Effector CD4-positive, alpha-beta T cell (primary cell): ENCODE measurements at places on chromosomes 5 and 9.

- no peak for DNase-seq
Observed at GRCh38 chr5:72633649-72634048, 126.4 kb upstream of the ZNF366 start.

DNA sequence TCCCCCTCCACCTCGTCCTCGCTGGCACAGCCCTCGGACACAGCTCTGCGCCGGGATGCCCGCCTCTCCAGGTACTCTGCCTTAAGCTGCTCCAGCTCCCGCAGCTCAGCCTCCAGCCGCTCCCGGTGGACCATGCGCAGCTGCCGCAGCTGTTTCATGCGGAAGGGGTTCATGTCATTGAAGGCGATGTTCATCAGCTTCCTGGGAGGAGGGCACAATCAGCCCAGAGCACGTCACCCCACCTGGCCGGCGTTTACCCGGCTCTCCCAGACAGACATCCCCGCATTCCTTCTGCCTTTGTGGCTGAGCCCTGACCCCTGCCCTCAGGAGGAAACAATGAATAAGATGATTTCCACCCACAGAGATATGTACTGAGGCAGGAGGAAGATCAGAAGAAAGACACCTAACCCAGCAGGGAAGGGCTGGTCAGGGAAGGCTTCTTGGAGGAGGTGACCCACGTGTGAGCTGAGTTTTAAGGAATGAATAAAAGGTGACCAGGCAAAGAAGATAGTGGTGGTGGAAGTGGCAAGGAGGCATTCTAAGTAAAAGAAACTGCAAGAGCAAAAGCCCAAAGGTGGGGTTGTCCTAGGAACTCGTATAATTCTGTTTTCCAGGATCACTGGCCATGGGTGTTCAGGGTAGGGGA is 7.1 kb upstream of the CORO2A start:
- no peak for DNase-seq

GRCh38 chr9:81686614-81687520 is 2.5 kb downstream of the TLE1 start:
- DNase-seq = no peak

DNA sequence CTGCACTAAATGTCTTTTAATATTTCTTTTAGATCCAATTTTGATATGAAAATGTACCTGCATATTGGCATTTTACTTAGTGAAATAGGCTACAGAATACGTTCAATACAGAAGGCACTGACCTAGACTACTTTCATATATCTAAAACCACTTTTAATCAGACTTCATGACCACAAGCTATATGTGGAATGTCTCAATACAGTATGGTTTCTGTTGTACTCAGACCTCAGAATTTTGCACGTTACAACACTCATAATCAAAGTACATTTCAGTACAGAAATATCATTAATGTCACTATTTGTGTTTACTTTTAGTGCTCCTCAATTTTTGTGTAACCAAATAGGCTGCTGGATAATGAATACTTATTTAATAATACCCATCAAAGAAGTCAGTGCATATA is 74.8 kb downstream of the MEF2C start:
- DNase-seq = no peak

GRCh38 chr9:84731696-84732095 is 62.2 kb downstream of the NTRK2 start:
- DNase-seq = no peak

GRCh38 chr5:149845601-149846000 is 99.0 kb downstream of the PDE6A start:
- no peak for DNase-seq

- DNase-seq = no peak
Observed at GRCh38 chr5:317086-317811, 4.3 kb upstream of the AHRR start.

DNA sequence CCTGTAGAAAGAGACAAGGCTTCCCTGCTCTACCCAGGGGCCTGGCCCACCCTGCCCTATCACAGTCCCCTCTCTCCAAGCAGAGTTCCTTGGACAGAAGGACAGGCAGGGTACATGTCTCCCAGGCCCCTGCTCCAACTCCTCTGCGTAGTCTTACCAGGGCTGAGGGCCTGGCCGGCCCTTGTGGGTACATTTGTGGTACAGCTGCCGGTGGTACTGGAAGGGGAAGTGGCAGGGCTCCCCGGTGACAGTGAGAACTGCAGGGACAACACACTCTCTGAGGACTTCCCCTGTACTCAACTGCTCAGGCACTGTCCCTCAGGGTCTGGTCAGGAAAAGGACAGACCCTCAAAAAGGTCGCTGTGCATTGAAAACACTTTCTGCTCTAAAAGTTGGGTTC is 3.6 kb downstream of the F12 start:
- no peak for DNase-seq

DNA sequence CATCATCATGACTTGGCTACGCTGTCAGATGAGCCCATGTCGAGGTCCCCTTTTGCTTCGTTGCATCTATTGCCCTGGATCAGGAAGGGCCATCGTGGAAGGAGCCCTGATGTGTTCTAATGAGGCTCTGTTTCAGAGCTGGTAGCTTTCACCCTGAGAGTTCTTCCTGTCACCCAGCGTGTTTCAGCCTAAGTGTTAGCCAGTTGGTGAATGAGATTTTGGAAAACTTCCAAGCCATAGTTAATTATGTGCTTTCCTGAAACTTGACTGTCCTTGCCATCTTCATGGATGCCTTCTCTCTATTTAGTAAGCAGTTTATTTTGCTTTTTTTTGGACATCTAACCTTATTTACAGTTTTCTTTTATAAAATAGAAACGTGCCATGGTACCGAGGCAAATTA is 1695.4 kb upstream of the WWC1 start:
- no peak for DNase-seq
